Germinal center (tissue), 1 donor: ENCODE measurements at places on chromosomes 5 and 9.
A peak's percentile ranks its signal among the peaks of the same experiment; 100 is the strongest.

- no peak for DNase-seq
Measured at GRCh38 chr9:136643596-136644342, 18.9 kb upstream of the EGFL7 start.

GRCh38 chr5:73565969-73566547, 515 bp downstream of the UTP15 start:
- DNase-seq = no peak

- no peak for DNase-seq
Measured at GRCh38 chr5:124745007-124745927, 1.2 kb downstream of the ZNF608 start.

- DNase-seq = no peak
Measured at GRCh38 chr9:94029932-94030317, 54.3 kb upstream of the PTPDC1 start.

DNA sequence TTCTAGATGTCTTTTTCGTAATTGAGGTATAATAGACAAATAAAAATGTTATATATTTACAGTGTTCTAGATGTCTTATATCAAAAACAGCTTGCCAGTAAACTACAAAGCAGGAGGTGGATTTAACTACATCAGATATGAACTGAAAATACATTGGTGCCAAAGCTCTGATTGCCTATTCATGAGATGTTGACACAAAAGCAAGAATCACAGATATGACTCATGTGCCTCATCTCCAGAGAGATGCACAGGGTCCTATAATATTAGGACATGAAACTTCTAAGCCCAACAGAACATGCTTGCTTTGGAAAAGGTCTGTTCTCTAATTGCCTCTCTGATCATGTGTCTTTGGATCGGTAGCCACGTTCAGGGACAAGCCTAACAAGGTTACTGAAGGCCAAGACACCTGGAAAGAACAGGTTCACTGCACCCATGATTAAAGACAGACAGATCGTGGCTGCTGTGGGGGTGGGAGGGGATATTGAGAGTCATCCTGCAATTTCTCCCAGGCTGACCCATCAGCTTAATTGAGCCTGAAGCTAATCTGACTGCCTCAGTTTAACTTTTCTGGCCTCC, 16.8 kb downstream of the ABCA1 start:
- no peak for DNase-seq

DNA sequence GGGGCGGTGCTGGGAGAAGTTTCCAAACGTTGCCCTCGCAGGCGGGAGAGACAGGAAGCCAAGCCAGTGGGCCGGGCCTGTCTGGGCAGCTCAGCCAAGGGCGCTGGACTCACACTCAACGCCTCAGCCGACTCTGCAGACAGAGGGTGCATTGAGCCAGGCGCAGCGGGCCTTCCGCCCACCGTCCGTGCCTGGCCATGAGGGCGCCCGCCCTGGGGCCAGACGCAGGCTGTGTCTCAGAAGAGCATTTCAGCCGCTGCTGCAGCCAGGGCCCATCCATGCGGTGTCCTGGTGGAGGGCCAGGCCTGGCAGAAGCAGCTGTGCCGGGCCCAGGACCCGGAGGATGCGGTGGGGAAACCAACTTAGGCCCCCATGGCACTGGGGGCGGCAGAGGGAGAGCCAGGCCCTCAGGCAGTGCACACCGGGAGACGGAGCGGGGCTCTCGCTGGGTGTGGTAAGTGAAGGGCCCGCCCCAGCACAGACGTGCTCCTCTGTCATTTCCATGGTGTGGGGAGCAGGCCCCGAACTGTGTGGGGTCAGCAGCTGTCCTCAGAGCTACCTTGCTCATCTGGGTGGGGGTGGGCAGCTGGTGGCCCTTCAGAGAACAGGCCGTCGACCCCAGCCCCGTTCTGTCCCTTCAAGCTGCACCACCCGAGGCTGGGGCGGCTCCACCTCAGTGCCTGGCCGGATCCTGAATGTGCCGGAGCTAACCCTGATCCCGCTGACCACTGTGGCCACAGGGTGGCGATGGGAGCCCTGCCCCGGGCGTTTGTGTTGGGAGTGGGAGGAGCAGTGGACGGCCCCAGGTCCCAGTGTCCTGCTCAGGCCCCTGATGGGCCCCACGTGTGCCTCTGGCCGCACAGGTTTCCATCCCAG, 18.0 kb downstream of the DNLZ start:
- no peak for DNase-seq

GRCh38 chr5:153445875-153446579, 44.4 kb upstream of the GRIA1 start:
- DNase-seq = no peak

DNA sequence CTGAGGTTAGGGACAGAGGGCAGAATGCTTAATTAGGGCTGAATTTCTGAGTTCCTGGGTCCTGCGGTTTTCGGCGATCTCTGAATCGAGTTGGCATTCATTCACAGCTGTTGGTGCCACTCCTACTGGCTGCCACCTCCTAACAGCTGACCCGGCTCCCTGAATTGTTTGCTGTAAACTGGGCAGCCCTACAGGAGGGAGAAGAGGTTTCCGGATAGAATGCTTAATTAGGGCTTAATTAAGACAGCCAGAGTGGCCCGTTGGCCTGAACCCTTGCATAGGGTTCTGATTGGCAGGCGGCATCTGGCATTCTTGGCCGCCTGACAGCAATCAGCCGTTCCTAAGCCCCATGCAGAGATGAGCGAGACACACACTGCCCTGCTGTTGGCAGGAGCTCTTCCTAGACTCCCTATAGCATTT, 25.7 kb downstream of the FRMPD1 start:
- no peak for DNase-seq

DNA sequence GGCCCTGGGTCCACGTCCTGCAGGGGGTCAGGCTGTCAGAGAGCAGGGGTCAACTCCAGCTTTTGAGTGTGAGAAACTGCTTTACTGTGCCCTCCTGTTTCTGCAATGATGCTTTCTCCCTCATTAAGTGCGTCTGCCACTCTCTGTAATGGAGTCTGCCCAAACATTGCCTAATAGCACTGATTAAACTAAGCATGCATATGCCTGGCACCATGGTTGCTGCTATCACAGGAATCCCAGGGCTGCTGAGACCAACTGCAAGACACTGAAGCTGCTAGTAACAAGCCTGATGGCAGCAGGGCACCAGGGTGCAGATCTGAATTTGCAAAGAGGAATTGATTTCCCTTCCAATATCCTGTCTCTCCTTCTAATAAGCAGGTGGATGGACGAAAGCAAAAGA, 125.3 kb downstream of the SLC24A2 start:
- no peak for DNase-seq

- no peak for DNase-seq
Measured at GRCh38 chr5:38800515-38800914, 45.3 kb upstream of the OSMR start.

DNA sequence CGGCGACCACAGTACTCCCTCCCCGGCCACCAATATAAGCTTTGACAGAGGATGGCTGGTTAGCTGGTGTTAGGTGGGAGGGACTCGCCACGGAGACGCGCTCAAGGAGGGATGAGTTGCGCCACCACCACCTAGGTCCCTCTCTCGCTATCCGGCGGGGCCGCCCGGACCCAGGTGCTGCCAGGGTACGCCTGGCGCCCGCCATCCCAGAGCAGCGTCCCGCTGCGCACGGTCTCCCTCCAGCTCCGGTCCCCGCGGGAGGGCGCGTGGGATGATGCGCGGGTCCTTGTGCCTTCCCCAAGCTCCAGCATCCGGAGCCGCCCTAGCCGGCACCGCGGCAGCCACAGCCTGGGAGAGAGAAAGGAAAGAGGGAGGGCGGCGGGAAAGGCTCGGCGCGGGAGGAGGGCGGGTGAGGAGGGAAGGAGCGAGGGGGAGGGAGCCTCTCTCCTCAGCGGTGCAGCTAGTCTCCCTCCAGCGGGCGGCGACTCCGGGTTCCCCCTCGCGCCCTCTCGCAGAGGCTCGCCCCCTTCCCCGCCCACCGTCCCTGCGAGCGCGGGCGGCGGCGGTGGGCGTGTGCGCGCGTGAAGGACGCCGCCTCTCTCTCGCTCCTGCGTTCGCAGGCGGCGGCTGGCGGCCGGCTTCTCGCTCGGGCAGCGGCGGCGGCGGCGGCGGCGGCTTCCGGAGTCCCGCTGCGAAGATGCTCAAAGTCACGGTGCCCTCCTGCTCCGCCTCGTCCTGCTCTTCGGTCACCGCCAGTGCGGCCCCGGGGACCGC, at the start of gene CAMK4:
Gene CAMK4, plus strand, starts transcription at position 598 of the 774 bp plus-strand sequence. Its CDS starts 100 bp downstream, at position 698.
- peak; percentile 81 for DNase-seq

DNA sequence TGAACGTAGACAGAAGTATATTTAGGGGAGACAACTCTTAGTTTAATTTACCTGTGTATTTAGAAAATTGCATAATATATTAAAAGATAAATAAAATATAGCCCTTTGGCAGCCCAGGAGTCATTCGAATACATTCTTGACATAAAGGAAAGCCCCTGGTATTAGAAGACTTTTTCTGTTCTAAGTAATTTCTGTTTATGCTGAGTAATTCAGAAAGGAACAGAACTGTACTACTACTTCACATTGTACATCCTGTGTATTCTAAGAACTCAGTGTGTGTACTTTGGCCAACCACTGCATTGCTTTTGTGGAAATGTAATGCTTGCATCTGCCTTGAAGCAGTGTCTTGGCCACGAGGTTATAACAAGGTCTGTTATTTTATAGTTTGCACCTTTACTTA, 136.4 kb downstream of the KDM4C start:
- no peak for DNase-seq

DNA sequence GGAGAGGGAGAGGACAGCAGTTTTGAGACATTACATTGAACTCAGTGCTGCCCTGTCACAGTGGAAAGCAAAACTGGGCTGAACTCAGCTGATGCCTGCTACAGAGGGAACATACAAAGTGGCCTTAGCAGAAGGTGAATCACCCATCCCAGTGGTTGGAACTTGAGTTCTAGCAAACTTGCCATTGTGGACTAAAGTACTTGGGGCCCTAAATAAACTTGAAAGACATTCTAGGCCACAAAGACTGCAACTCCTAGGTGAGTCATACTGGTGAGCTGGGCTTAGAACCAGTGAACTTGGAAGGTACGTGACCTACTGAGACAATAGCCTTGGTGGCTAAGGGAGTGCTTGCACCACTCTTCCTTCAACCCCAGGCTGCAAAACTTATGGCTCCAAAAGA, 155.7 kb upstream of the RIOK2 start:
- DNase-seq = no peak

GRCh38 chr9:86837345-86837744, 110.0 kb downstream of the GAS1 start:
- no peak for DNase-seq

DNA sequence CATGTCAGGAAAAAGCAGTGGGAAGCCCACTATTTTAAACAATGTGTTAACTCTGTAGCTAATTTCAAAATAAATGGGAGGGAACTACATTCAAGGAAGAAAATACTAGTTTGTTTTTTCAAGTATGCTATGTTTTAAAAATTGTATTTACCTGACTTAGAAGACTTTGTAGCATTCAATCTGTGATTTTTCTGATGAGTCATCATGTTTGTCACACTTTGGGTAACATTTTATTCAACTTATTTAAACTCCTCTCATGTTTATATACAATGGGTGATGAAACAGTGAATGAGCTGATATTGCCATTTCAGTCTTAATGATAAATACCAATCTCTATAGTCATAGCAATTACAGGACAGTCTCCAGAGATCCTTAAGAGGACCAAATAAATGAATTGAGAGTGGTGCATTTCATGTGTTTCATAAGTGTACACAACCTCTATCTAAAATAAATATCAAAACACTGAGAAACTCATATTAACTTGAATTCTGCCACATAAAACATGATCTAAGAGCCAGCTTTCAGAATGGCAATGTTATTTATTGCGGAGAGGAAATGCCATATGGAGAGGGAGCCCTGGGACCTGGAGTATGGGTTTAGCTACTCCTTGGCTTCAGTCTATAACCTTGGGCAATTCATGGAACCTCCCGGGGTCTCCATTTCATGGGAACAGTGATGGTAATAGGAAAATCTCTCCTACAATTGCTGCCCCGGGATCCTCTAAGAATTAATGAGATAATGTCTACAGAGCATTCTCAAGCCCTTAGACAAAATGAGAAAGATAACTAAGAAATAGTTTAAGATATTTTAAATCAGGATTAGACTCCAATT, 913.9 kb downstream of the TLE4 start:
- no peak for DNase-seq

- DNase-seq = no peak
Measured at GRCh38 chr5:135568246-135568645, 10.5 kb downstream of the CXCL14 start.

DNA sequence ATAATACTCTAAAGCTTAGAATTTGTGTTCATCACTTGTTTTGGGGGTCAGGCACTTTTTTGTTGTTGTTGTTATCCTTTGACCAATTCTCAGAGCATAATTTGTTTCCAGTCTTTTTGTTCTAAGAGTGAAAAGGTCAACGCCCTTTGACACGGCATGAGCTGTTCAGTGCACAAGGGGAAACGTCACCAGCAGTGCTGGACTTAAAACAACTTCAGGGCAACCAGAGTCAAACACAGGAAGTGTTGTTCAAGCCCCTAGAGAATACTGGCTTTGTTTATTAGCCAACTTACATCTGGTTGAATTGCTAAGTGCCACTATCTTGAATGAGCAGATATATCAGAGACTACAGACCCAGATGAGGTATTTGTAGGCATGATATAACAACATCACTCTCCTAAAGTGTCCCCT, 368.9 kb downstream of the TMEM161B start:
- DNase-seq = no peak

GRCh38 chr9:114076237-114077161, 1.6 kb downstream of the AMBP start:
- DNase-seq = no peak

- no peak for DNase-seq
Measured at GRCh38 chr5:136094913-136095641, 37.6 kb upstream of the SMAD5 start.

DNA sequence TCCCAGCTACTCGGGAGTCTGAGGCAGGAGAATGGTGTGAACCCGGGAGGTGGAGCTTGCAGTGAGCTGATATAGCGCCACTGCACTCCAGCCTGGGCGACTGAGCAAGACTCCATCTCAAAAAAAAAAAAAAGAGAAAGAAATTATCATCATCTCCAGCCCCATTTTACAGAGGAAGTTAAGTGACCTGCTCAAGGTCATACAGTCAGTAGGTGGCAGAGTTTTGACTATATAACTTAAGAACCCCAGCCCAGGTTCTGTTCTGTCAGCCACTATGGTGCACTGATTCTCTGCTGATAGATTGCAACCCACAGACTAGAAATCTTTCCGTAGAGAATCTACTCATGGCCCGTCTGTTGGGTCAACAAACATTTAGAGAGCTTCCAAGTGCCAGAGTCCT, 25.7 kb upstream of the DENND1A start:
- DNase-seq = no peak

DNA sequence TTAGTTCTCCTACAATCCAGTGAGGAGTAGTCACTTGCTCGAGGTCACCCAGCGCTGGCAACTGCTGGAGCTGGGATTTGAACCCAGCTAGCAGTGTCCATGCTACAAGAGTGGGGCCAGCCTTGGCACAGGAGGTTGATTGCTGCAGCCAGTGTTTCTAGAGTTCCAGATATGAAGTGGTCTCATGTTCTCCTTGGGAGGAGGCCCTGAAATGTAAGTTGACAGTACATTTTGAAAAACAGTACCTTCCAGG, 802 bp downstream of the CCDC107 start:
- no peak for DNase-seq

- DNase-seq = no peak
Measured at GRCh38 chr9:27386571-27387091, 89.7 kb upstream of the EQTN start.
